CMK (cell line): ENCODE measurements at places on chromosomes 2 and 18.

- no peak for DNase-seq
Observed at GRCh38 chr18:75167759-75168618, 41.0 kb downstream of the PTGR3 start.

DNA sequence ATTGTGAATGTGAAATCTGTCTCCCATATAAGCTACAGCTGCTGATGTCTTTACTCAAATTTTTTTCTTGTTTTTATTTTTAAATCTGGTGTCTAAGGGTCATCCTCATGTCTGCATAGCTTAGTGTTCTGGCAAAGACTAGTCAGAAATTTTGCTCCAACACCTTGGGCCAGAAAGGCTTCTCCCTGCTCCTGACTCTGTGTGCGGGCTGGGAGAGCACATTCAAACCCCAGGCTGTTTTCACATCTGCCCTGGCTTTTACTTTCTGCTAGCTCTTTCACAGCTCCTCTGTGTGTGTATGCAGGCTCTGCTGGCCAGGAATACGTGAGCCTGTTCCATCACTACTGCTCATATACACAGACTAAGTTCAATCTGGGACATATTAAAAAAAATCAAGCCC is 102.9 kb upstream of the RIOK3 start:
- DNase-seq = no peak

DNA sequence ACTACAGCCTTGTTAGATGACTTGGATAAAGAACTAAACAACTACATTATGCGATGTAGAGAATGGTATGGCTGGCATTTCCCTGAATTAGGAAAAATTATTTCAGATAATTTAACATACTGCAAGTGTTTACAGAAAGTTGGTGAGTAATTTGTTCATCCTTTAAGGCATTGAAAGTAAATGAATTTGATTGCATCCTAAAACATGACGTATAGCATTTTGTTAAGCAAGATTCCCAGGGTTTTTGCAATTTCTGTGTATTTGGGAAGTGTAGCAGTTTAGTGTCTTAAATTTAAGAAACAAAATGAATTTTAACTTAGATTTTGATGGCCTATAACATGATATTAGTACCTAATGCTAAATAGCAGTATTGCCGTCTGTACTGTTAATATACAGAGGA is 24.8 kb downstream of the NOP58 start:
- no peak for DNase-seq

DNA sequence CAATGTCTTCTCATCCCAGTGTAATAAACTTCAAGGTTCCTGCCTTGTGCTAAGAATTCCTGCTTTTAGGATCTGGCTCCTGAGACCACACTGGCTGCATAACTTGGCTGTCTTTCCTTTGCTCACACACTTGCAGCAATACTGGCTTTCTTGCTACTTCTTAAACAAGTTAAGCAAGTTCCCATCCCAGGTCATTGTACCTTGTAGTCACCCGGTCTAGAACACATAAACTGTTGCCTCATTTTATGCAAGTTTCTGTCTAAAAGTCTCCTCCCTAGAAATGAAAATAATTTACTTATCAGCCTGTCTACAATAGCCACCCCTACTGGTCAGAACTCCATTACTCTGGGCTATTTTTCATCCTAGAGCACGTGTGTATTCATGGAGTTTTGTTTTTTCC is 887.9 kb upstream of the FAM98A start:
- no peak for DNase-seq

- no peak for DNase-seq
Observed at GRCh38 chr2:225164401-225165050, 122.3 kb upstream of the DOCK10 start.

- DNase-seq = no peak
Observed at GRCh38 chr2:60299179-60299578, 254.3 kb downstream of the BCL11A start.

- DNase-seq = peak; percentile 7
Observed at GRCh38 chr2:235433860-235434259, 60.0 kb upstream of the AGAP1 start.

DNA sequence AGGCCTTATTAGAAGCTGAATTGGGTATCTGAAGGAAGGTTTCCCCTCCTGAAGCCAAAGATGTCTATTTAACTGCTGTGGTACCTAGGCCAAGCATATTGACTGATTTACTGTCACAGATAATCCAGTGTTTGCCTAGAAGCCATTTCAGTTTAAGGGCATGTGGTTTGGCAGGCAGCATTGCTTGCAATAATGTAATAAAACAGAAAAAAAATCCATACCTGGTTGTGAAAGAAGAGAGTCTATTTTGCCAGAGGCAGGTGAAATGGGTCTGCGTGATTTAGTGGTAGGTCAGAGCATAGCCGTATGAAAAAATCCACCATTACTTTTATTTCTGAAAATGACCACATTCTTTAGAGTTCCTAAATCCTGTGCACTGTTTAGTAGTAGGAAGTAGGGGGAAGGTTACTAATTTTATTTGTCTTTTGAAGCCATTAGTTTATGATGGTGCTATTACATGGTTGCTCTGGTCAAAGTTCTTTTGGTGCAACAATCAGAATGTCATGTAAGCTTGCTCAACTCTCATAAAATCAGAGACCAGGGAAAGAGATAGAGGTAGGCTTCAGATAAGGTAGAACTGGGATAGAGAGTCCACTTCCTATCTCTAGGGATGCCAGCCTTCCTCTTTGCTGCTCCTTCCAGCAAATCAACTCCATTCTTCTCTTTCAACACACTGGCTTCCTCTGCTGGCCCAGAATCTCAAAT is 343.4 kb downstream of the GPD2 start:
- no peak for DNase-seq

GRCh38 chr18:61400716-61401115 is 67.5 kb downstream of the CDH20 start:
- DNase-seq = no peak

DNA sequence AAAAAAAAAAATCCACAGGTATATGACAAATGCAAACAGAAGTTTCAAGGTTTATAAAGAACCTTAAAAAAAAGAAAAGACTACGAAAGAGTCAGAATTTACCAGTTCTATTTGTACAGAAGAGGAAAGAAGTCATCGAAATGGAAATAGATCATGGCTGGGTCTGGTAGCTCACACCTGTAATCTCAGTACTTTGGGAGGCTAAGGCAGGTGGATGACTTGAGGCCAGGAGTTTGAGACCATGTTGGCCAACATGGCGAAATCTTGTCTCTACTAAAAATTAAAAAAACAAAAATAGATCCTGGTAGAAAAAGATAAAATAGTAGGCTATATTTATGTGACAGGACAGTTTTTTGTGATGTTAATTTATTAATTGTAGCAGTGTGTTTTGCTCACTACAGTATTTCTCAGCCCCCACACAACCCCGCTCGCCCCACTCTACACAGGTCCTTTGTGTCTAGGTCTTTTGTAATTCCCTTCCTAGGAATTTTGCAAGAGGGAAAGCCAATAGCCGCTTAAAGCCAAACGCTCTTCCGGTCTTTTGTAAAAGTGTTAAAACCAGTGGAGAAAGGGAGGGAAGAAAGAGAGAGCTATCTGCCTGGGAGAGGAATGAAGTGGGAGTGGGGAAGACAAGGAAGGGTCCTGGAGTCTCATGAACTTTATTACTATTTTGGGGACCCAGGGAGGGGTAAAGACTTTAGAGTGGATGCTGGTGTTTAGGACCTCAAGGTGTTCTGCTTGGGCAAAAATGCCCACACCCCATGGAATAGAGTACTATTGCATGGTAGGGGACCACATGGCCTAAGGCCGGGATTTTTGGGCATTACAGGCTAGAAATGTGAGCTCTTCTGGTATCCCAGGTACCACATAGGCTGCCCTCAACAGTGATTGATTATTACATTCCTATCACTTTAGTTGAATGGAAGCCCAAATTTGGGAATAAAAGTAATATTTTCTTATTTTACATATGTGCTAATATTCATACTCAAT is 59.4 kb upstream of the XPO1 start:
- DNase-seq = no peak

DNA sequence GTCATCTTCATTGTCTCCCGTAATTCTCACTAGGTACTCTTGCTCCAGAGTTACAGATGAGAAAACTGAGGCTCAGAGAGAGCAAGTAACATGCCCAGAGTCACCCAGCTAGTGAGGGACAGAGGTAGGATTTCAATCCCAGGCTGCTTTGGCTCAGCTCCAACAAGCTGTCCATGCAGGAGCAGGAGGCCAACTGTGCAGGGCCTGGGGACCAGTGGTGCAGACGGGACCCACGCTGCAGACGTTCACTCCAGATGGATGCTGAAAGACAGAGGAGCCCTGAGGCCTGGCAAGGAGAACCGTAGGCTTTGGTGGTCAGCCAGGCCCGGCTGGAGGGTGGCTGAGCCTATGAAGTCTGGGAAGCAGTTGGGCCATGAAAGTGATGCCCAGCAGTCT is 102.6 kb downstream of the MCFD2 start:
- no peak for DNase-seq

- DNase-seq = no peak
Observed at GRCh38 chr18:72412927-72413326, 131.2 kb downstream of the CBLN2 start.

DNA sequence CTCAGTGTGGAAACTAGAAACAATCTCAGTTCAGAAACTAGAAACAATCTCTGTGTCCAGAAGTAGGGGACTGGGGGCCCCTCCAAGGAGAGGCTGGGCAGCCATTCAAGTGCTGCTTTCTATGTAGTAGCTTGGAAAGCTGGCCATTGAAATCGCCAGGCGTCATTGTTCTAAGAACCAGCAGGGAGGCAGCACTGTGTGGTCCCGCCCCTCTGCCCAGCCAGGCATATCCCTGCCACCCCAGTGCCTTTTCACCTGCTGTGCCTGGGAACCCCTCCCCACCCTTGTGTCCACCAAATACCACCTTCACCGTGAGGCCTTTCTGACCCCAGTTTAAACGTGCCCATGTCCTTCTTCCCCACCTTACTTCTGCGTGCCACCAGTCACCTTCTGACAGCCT is 221.6 kb downstream of the GBX2 start:
- DNase-seq = no peak

DNA sequence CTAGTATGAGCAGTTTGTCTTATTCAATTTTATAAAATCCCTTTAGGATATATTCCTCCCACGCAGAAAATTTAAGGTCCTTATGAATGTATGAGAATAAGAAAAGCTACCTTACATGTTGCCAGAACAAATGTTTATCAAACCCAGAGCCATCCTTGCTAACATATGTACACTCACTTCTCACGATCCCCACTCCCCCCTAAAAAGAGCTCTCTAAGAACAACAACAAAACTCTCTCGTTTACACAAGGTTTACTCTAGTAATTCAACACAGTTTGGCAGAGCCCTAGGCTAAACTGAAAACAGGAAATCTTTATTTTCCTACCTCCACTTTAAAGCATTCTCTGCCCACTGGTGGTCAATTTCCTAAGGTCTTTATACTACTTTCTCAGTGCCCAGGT is 504.9 kb downstream of the ZEB2 start:
- DNase-seq = no peak

GRCh38 chr2:234678711-234679110 is 181.8 kb upstream of the ARL4C start:
- DNase-seq = no peak

GRCh38 chr2:25341011-25341727 is 556 bp downstream of the DNMT3A start:
- DNase-seq = no peak

- DNase-seq = no peak
Observed at GRCh38 chr2:158072361-158072760, 29.3 kb upstream of the UPP2 start.

- DNase-seq = no peak
Observed at GRCh38 chr2:10193851-10194820, 71.6 kb downstream of the RRM2 start.

GRCh38 chr2:46335391-46336282 is 38.4 kb downstream of the EPAS1 start:
- no peak for DNase-seq

GRCh38 chr2:174125090-174125489 is 123.2 kb downstream of the OLA1 start:
- DNase-seq = no peak

DNA sequence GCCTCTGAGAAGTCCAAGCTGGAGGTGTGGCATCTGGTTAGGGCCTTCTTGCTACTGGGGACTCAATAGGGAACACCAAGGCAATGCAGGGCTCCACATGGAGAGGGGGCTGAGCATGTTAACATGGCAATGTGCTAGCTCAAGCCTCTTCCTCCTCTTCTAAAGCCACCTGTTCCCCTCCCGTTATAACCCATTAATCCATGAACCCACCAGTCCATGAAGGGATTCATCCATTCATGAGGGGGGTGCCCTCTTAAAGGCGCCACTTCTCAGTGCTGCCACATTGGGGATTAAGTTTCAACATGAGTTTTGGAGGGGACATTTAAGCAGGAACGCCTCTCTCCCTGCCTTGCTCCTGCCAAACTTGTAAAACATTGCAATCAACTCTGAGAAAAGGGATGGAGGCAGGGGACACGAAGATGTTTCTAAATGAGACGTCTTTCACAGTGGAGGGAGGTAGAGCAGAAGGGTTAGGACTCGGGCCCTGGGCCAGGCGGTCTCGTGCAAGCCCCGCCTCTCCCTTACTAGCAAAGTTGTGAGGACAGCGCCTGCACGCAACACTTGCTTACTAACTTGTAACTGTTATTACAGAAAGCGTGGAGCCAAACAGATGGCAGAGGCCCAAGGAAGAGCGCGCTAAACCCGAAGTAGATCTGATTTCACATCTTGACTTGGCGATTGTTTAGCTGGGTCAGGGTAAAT is 118.2 kb upstream of the ZNF516 start:
- no peak for DNase-seq

- no peak for DNase-seq
Observed at GRCh38 chr2:113910967-113911678, 21.2 kb downstream of the ACTR3 start.
